BE2C (cell line): ENCODE measurements at places on chromosomes 4 and X.

DNA sequence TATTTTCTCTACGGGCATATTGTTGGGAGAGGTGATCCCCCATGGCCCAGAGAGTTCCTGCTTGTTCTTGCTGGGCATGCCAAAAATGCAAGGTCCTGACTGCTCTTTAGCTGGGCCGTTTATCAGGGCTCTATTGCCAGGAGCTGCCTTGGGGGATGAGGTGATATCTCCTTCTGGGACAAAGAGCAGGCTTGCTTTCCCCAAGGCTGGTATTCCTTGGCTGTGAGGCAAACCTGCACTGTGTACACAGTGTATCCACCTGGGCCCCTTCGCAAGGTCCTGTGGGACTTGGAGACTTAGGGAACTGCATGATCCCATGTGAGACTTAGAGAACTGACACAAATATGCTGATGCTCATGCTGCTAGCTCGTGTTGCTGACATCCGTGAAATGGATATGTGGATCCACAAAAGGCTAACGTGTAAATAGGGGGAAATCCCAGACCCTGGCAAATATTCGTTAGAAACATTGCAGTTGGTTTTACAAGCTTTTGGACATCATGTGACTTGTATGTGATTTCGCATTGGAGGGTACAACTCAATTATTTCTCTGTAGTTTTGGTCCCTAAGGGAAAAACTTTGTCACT, 24.4 kb upstream of the ZFX start:
- no peak for DNase-seq

DNA sequence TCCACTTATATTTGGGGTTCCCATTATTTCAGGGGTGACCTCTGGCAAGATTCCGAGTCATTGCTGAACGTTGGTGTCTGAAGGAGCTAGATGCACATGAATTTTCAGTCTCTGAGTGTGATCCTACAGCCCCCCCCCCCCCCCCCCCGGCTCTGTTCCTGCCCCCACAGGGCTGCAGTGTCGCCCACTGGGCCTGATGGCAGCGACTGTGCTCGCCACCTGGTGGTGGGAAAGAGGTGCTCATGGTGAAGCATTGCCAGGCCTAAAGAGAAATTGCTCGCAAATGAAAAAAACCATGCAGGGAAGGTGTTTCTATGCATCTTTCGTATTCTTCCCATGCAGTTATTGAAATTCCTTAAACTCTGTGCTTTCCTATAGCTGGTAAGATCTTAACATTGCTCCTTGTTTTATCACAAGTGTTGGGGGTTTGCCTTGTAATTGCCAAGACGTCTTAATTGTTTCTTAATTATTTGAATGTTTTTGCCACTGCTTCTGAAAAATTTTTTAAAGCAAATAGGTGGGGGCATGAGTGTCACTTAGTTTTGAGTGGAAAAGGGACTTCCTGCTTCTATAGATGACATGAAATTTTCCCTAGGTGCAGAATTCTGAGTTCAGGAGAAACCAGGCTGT, 63.2 kb downstream of the CLDN22 start:
- peak; percentile 74 for DNase-seq

GRCh38 chr4:167883266-167883665, 209.1 kb upstream of the ANXA10 start:
- no peak for DNase-seq

DNA sequence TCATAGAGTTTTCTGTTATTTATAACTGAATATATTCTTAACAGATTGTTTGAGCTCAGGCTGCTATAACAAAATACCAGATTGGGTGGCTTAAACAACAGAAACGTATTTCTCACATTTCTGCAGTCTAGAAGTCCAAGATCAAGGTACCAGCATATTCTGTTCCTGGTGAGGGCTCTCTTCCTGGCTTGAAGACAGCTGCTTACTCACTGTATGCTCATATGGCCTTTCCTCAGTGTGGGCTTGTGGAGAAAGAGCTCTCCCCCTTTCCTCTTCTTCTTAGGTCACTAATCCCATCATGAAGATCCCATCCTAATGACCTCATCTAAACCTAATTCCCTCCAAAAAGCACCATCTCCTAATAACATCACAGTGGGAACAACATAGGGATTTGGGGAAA, 117.8 kb downstream of the RASGEF1B start:
- DNase-seq, result no peak

GRCh38 chr4:26294904-26295303, 25.9 kb upstream of the RBPJ start:
- no peak for DNase-seq

GRCh38 chr4:84164201-84164600, 334.9 kb downstream of the NKX6-1 start:
- no peak for DNase-seq

- no peak for DNase-seq
Observed at GRCh38 chr4:156788782-156789181, 182.8 kb downstream of the PDGFC start.

DNA sequence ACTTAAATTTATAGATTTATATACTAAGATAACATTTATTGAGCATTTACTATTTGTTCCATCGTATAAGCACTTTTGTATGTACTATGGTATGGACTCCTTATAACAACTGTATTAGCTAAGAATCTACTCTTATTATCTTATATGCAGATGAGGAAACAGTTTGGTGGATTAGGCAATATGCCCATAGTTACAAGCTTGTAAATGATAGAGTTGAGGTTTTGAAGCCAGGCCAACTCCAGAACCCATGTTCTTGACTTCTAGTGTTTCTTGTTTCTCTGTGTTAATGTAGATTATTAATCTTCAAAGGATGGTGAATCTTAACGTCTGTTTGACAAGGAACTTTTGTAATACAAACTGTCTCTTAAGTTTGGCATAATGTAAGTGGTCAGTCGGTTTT, 71.3 kb downstream of the STIM2 start:
- no peak for DNase-seq

- no peak for DNase-seq
Observed at GRCh38 chr4:23260511-23260910, 567.8 kb downstream of the GBA3 start.

GRCh38 chrX:37684973-37685372, 618 bp upstream of the XK start:
- DNase-seq, result no peak

DNA sequence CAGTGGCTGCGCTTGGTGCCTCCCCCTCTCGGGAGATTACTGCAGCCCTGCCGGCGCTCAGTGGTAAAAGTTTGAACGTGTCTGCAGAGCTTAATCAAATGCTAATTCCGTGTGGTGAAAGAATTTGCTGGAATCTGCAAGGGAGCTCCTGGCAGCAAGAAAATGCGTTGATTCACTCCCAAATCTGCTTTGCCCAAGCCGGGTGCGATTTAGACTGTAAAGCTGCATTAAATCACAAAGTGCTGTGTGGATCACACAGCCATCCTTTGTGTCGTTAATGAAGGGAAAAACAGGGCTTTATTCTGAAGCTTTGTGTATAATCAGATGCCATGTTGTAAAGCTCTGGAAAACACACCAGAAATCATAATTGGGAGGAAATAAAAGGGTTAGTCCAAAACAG, 444.1 kb downstream of the BCOR start:
- DNase-seq, result no peak

GRCh38 chr4:52716364-52717151, 34.7 kb downstream of the ERVMER34-1 start:
- DNase-seq, result no peak

- no peak for DNase-seq
Observed at GRCh38 chr4:97812768-97813167, 330.5 kb downstream of the STPG2 start.

DNA sequence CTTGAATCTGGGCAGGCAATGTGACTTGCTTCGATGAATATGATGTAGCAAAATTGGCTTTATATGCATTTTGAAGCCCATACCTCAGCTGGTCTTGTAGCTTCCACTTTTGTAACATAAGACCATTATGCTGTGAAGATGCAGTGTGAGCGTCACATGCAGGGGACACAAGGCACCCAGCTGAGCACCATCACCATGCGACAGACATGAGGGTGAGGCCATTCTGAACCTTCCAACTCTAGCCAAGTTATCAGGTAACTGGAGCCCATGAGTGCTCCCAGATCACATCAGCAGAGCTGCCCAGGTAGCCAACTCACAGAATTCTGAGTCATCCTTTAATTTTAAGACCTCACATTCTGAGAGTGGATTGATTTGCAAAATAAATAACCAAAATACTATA, 705.9 kb downstream of the FSTL5 start:
- no peak for DNase-seq

DNA sequence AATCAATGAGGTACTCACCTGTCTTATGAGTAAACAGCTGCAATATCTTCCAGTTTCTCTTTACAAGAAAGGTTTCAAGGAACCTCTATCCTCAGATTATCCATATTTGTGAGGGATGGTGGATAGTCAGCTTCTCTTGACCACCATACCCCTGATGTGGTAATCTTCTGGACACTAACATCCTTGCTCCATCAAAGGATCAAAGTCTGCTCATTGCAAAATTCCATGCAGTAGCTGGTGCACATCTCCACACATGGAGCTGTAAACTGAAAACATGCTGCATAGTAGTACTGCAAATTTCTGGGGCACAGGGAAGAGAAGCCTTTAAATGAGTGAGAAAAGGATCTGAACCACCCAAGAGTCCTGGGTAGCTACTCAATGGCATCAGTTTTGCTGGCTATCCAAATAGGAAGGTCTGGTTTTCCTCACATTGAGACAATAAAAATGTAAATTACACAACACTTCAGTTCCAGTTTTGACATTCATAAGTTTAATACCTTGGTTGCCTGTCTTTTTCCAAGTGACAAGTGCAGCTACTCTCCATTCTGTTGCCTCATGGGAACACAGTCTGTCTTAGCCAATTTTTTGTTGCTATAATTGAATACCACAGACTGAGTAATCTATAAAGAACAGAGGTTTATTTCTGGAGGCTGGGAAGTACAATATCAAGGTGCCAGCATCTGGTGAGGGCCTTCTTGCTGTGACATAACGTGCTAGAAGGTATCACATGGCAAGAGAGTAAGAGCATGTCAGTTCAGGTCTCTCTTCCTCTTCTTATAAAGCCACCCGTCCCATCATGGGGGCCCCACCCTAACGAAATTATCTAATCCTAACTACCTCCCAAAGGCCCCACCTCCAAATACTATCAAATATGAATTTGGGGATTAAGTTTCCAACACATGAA, 34.4 kb upstream of the ARHGEF6 start:
- no peak for DNase-seq

GRCh38 chr4:154025110-154025509, 236.2 kb upstream of the SFRP2 start:
- no peak for DNase-seq

DNA sequence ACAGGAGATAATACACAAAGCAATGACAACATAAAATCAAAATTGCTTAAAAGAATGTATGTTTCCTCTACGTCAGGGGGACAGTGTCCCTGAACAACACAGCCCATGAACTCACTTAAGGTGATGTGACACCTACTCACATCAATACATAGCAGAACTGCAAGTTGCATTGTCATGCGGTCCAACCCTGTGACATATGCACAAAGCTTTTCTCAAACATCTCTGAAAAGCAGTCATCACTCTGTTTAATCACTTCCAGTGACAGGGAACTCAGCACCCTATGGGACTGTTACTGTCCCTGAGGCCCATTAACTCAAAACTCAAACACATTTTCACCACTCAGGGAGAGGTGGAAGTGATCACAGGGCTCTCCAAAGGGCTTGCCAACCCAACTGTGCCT, 2.4 kb downstream of the STX18 start:
- no peak for DNase-seq

DNA sequence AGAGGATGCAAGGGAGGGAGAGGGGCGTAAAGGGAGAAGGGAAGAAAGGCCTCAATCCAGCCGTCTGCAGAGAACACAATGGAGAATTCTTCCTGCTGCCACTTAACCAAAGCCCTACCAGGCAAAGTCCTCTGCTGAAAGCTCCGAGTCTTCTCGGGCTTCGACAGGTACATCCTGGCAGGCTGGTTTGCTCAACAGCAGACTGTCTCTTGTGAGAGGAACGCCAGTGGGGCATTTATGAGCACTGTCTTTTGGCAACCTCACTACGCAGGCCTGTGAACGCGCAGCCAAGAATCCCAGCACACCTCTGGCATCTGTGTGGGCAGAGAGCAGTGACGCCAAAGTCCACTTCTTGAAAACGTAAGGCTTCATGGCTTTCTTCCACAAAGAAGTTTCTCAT, 207.5 kb upstream of the FAM9B start:
- DNase-seq, result no peak

DNA sequence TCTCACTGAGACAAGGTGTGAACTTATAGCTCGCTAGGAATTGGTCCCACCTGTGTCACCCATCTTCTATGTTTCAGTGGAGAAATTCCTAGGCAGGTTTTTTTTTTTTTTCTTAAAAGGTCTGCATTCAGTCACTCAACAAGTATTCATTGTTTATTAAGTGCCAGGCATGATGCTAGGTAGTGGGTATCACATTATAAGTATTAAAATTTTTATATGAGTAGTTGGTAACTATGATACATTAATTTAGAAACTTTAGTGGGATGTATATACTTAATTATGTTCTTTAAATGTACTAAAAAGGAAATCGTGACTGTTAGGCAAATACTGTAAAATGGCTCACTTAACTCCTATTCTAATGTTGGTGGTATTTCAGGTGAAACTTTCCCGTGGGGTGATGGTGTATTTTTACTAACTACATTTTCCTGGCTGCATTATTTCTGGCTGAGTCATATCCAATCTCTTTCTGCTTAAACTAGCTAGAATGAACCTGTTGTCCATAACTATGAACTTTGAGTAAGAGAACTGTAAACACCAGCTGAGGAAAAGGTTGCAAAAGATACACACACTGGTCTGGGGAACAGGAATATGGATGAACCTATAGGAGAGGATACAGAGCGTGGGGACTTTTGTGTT, 49.3 kb upstream of the MED14 start:
- DNase-seq, result no peak

- DNase-seq, result no peak
Observed at GRCh38 chr4:180798036-180798577, 1445.1 kb upstream of the TENM3 start.

GRCh38 chr4:92864096-92864495, 560.3 kb downstream of the GRID2 start:
- DNase-seq, result no peak

- no peak for DNase-seq
Observed at GRCh38 chr4:68597482-68597881, 21.4 kb upstream of the UGT2B17 start.

DNA sequence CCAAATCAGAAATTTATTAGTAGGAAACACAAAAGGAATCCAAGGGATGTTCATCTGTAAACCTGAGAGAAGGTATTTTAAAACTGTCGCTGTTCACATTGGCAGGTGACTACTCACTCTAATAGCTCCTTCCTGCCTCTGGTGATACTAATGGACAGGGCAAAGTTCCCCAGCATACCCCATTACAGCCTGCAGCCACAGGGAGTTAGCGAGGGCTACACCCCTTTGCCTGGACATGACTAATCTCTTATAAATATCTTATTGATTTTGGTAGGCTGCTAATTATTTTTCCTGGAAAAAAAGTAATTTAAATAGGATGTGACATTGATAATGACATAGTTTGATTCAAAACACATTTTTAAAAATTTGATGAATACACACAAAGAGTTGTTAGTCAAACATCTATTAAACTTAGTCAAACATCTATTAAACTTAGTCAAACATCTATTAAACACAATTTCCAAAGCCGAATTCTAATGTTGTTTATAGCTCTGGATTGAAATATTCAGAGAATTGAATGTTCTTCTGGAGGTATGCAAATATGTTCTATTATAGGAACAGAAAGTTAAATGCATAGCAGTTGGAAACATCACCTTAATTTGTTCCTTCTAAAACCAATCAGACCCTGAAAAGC, 83.0 kb upstream of the CBR4 start:
- DNase-seq, result no peak
